ENCODE measurements at places on chromosomes 6 and 20. TPM values are rescaled to one million over a fixed set of nuclear protein-coding genes. Genes with fewer than 3 reads are reported as not detected.

GRCh38 chr6:34665019-34665418 is 31.5 kb downstream of the ILRUN start:
- H3K4me3 ChIP-seq = no peak overlapping the region
- DNase-seq = no peak
- peaks cover 19% of the 10 kb centered on the region for H3K4me1 ChIP-seq
- peak overlapping the region; percentile 48 for H3K27ac ChIP-seq

DNA sequence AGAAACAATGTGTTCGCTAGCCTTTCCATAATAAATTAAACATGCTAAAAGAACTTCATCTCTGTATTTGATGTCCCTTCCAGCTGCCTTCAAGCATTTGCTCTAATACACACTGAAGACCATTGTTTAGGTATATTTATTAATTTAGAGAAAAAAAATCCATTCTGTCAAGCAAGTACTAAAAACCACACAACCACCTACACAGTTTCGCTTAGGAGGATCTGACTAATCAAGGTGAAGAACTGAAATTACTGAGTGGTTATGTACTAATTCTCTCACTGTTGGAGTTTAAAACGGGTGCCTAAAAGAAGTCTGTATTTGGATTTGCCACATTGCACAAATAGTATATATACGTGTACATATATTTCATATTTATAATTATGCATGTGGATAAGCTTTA is 58.9 kb downstream of the GMDS start:
- H3K4me3 ChIP-seq = no peak overlapping the region
- no peaks in the 10 kb centered on the region for H3K36me3 ChIP-seq
- H3K4me1 ChIP-seq = no peaks in the 10 kb centered on the region
- H3K27ac ChIP-seq = no peak overlapping the region

- DNase-seq = no peak
- no peak overlapping the region for H3K4me3 ChIP-seq
- no peak overlapping the region for H3K27ac ChIP-seq
- H3K36me3 ChIP-seq = no peaks in the 10 kb centered on the region
- no peaks in the 10 kb centered on the region for H3K27me3 ChIP-seq
These were observed 13.1 kb downstream of the RAB23 start for GRCh38 chr6:57209030-57209429.

- H3K4me1 ChIP-seq = no peaks in the 10 kb centered on the region
- no peaks in the 10 kb centered on the region for H3K36me3 ChIP-seq
- H3K4me3 ChIP-seq = no peak overlapping the region
- no peak overlapping the region for H3K27ac ChIP-seq
- no peaks in the 10 kb centered on the region for H3K27me3 ChIP-seq
These were observed 62.9 kb downstream of the EFHC1 start for GRCh38 chr6:52482903-52483670.

DNA sequence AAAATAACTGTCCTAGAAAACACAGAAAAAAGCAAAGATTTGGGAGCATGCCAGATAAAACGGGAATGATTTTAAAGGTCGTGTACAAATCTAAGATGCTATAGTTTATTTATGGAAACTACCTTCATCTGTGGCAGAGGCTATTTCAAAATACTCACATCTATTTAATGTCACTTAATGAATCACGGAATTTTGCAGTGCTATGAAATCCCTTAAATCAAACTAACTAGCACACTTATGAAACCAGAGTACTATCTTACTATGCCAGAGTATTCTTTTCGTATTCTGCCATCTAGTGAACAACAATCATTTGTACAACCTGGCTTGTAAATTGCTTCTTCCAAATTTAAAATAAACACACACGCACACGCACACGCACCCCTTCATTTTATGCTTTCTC is 77.9 kb upstream of the BMP5 start:
- no peak for DNase-seq
- H3K4me3 ChIP-seq = no peak overlapping the region
- H3K27ac ChIP-seq = no peak overlapping the region
- H3K4me1 ChIP-seq = no peaks in the 10 kb centered on the region
- H3K36me3 ChIP-seq = no peaks in the 10 kb centered on the region

DNA sequence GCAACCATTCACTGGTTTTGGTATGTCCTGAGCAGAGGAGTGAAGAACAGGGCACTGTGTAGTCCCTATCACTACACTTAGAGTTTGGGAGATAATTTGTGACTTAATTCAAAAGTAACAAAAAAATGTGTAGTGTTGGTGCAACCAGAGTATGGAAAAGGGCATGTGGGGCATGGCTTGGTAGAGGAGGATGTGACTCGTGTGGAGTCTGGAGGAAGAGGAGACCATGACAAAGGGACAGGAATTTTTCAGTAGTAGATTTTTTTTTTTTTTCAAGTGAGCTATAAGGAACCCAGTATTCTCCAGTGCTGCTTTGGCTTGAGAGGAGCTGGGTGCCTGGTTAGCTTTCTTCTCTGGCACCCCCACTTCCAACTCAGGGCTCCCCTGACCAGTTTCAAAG is 5.1 kb downstream of the MTRES1 start:
- peaks cover 2% of the 10 kb centered on the region for H3K36me3 ChIP-seq
- peaks cover 9% of the 10 kb centered on the region for H3K4me1 ChIP-seq
- no peak overlapping the region for H3K27ac ChIP-seq
- no peak for DNase-seq

DNA sequence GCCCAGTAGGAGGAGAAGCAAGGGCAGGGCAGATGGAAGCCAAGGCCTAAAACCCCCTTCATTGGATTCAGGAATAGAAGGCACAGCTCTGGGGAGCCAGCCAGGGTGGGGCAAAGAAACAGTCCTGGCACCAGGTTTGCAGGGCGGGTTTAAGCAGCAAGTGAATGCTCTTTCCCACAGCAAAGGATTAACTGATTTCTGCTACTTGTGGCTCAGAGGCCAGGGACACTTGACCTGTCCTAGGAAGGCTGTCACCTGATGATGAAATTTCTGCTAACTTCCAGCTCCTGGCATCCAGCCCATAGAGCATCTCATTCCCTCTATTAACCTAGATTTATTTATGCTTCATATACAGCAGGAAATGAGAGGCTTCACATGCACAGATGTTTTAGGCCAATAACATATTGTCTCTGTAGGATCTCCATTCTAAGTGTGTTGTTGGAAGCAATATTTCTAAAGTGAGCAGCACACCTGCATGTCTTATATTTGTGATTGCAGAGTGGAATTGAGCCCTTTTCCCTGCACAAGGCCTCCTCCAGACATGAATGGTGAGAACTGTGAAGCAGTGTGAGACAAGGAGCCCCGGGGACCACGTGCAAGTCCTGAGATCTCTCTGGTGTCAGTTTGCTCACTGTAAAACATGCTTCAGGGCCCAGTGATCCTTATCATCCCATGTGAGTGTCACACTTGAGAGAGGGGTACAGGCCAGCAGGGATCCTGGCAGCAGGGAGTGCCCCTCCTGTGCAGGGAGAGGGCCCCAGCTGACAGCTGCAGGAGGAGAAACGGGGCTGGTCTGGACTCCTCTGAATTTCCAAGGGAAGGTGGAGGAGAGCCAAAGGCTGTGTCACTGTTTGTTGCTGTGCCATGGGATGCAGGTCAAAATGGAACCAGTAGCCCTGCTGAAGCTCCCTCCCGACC is 41.1 kb upstream of the CST5 start:
- H3K27me3 ChIP-seq = no peaks in the 10 kb centered on the region
- peak overlapping the region; percentile 28 for H3K27ac ChIP-seq
- H3K36me3 ChIP-seq = no peaks in the 10 kb centered on the region
- peak; percentile 7 for DNase-seq
- no peak overlapping the region for H3K4me3 ChIP-seq

POM121L2 gene
- not detected for total RNA-seq

Measured in natural killer cell (primary cell).